ENCODE measurements at places on chromosomes 4 and X. TPM values are rescaled to one million over a fixed set of nuclear protein-coding genes. Genes with fewer than 3 reads are reported as not detected.

The MAGEC1 gene
- not detected for total RNA-seq

The FRAS1 gene
- 109 TPM for total RNA-seq

The FATE1 gene
- total RNA-seq = not detected

The HMX1 gene
- total RNA-seq = 0.26 TPM

The CXorf65 gene
- not detected for total RNA-seq

The NIPAL1 gene
- 5.2 TPM for total RNA-seq

The FGG gene
- total RNA-seq = not detected

The SSX2B gene
- not detected for total RNA-seq

The RASGEF1B gene
- 4.7 TPM for total RNA-seq

The CDKL2 gene
- 1.4 TPM for total RNA-seq

The GPR119 gene
- not detected for total RNA-seq

The FAM9B gene
- not detected for total RNA-seq

The TRIM2 gene
- total RNA-seq = 59.8 TPM

The ETDA gene
- total RNA-seq = not detected

Data from H1 (cell line).